ENCODE measurements at places on chromosomes 16 and 17.

GRCh38 chr17:57245786-57246185, 10.5 kb upstream of the MSI2 start:
- DNase-seq: no peak

- DNase-seq: peak; percentile 69
Measured at GRCh38 chr17:82320956-82321927, 3.8 kb upstream of the CD7 start.

DNA sequence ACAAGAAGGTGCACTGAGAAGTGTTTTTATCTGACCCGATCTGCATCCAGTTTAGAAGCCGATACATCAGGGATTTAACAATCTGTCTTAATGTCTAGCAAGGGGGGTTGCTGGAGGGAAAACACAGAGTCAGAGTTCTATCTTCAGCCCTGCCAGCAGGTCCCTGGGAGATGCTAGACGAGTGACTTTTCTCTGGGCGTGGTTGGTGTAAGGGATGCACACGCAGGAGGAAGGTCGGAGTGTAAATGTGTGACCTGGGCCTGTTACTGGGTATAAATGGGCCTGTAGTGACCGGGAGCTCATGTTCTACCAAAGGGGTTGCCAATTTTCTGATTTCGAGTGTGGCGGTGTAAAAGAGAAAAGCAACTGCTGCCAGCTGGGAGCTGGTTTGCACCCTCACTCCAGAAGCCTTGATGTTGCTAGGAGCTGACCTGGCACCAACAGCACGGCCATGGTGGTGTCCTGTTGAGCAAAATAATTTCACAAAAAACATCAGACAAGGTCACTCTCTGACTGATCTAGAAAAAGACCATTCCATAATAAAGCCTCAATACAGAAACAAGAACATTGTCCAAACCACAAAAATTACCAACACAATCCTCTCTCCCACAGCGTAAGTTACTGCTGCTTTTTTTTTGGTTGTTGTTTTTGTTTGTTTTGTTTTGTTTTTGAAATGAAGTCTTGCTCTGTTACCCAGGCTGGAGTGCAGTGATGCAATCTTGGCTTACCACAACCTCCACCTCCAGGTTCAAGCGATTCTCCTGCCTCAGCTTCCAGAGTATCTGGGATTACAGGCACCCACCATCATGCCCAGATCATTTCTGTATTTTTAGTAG, 1.3 kb upstream of the KCTD13 start:
- DNase-seq: no peak

DNA sequence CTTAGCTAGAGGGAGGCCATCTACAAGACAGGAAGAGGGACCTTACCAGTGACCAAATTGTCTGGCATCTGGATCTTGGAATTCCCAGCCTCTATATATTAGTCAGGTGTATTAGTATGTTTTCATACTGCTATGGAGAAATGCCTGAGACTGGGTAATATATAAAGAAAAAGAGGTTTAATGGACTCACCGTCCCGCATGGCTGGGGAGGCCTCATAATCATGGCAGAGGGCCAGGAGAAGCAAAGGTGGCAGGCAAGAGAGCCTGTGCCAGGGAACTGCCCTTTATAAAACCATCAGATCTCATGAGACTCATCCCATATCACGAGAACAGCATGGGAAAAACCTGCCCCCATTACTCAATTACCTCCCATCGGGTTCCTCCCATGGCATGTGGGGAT, 500.2 kb downstream of the SHISA9 start:
- DNase-seq: no peak

DNA sequence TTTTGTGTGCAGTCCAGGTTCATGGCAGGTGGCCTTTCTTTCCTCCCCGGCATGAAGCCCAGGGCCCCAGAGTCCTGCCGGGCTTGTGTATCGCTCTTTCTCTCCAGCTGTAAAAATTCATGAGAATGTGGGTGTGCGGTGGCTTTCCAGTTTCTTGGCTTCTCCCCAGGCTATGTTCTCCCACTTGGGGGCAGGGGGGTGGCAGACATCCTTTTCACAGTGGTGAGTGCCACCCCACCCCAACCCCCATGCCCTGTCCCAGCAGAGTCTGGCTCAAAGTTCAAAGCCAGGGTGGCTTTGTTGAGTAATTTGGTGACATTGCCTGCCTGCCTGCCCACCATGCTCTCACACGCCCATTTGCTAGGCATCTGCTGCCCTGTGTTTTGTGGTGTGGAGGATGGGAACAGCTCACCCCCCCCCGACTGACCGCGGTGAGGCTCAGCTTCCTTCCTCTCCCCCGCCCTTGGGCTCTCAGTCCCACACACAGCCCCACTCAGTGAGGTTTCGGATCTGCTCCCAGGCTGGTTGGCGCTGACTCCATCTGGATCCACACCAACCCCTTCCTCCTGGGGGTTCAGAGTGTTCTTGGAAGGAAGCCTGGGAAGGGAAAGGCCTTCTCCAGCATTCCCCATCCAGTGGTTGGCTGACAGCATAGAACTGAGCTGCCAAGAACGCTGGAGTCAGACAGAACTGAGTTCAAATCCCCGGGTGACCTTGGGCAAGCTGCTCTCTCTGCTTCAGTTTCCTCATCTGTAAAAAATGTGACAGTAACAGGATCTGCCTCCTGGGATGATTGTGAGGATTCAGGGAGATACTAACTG, 36.0 kb downstream of the CHD9 start:
- no peak for DNase-seq

- DNase-seq: no peak
Measured at GRCh38 chr16:28951410-28951943, 740 bp downstream of the NFATC2IP start.

- no peak for DNase-seq
Measured at GRCh38 chr16:71846431-71846830, 655 bp downstream of the ATXN1L start.

DNA sequence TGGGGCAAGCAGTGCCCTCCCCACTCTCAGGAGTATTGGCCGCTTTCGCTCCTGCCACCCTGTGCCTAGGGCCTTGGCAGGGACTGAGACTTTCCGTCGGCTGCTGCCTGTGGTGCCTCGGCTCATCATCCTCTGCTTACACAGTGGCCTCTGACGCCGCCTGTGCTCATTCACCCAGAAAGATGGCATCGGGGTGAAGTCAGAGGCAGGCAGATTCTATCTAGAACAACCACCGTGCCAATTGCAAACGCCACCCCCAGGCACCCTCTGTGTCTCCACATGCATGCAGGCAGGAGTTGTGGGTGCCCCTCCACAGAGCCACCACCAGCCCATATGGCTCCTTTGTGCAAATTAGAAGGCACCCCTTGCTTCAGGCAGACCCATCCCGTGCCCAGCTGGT, 154.2 kb upstream of the GSE1 start:
- DNase-seq: no peak

DNA sequence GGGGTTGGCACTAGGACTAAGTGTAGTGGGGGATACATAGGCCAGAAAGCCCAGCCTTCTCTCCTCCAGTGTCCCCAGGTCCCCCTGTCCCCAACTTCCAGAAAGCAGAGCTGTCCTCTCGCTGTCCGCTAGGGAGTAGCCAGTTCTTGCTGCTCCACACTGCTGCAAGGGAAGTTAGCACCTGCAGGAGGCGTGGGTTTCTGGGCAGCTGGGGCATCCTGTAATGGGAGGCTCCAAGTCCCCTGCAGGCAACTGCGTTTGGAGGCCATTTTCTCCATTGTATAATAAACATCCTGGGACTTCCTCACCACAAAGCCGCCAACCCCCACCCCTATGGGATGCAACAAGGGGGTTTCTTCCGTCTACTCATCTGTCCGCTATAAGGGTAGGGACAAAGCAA, 1.7 kb downstream of the RPRML start:
- DNase-seq: no peak

GRCh38 chr17:13031718-13032350, 14.0 kb upstream of the ELAC2 start:
- no peak for DNase-seq

DNA sequence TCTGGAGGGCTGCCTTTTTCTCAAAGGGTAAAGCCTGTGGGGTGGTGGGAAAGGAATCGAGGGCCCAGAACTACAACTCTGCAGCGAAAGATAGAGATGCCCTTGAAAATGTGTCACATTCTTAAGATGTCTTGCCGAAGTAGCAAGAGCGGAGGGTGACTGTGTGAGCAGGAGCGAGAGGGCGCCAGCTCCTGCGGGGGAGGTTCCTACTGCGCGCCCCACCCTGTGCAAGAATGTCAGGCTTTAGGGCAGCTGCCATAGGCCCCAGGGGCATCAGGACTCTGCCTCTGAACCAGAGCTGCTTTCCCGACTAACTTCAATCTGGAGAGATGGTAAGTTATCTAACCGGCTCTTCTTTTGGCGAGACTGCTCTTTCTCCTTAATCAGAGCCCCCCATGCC, 11.8 kb upstream of the ITGAE start:
- no peak for DNase-seq

GRCh38 chr17:73585583-73585982, 58.7 kb downstream of the SDK2 start:
- DNase-seq: no peak

GRCh38 chr16:54098247-54098646, 188.3 kb downstream of the IRX3 start:
- DNase-seq: no peak

DNA sequence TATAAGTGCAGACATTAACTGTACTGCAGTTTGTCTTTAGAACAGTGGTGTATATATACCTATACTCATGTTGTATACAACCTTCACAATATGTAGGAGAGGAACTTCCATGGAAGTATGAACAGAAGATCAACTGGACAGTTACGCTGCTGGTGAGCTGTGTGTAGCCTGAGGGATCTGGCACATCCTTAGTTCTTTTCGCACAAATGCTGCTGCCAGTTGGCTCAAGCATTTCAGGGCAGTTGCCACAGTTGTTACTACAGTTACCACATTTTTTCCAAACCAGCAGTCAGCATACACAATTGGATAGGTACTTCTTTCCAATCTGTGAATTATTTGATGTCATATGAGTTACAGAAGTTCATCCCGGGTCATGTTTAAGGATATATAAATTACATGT, 539.6 kb upstream of the HSBP1 start:
- no peak for DNase-seq

- DNase-seq: no peak
Measured at GRCh38 chr17:16259926-16260325, 42.9 kb downstream of the PIGL start.

GRCh38 chr17:8877984-8878383, 10.5 kb upstream of the PIK3R6 start:
- no peak for DNase-seq

DNA sequence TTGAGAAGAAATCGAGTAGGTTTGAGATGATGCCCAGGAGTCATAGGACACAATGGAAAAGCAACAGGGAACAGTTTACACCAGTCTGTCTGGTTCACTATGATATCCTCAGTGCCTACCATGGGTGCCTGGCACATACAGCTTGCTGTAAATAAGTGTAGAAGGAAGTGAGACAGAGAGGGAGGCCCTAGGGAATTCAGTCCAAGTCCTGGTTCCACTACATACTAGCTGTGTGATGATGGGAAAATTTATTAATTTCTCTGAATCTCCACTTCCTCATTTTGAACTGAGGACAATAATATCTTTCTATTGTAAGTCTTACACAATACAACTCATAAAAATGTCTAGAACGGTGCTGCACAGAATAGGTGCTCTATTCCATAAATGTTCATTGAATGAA, 53.3 kb upstream of the LYRM9 start:
- DNase-seq: no peak

DNA sequence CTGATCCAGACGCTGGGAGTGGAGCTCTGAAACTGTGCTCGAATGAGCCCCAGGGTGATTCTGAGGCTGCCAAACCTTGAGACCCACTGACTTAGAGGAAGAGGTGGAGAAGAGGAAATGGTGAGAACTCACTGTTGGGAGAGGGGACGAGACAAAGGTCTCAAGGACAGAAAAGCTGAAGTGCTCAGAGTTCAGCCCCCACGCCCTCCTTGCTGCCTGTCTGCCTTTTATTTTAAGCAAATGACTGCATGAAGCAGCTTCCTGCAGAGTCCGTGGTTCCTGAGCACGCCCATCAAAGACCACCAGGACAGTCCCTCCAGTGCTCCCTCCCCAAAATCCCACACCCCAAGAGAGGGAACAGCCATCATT, 20.4 kb downstream of the COTL1 start:
- no peak for DNase-seq

DNA sequence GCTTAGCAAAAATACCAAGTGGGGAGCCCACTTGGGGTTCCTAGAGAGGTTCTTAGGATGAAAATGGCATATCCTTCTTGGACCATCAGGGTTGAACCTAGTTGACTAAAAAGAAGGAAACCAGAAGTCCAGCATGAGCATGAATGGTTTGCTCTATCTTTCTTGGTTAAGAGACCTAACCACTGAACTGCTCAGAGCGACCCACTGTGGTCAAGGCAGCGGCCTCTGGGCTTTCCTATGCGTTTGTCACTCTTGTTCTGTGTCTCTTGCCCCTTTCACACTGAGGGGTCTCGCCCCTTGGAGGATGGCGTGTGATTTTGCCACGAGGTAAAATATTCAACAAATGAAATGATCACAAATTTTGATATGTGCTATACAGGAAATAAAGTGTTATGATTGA, 526 bp upstream of the BORCS6 start:
- DNase-seq: no peak

GRCh38 chr17:68706356-68706920, 105.3 kb upstream of the FAM20A start:
- no peak for DNase-seq

DNA sequence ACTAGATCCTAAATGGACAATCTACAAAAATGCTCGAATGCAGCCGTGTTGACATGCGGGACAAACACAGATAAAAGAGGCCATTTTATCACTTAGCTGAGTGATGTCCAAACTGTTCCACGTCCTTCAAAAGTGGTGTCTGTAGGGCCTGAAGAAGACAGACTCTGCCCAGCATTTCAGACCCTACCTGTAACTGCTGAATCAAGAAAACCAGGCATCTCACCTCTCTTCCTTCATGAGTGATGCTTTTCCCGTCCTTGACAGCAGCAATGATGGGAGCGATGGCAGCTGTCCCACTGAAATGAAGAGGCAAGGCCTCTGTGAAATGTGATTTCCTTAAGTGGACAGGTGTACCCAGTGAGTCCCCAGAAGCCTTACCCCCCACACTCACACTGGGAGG, 12.3 kb downstream of the ELAC2 start:
- no peak for DNase-seq
